ENCODE measurements at places on chromosomes 1 and 21.

DNA sequence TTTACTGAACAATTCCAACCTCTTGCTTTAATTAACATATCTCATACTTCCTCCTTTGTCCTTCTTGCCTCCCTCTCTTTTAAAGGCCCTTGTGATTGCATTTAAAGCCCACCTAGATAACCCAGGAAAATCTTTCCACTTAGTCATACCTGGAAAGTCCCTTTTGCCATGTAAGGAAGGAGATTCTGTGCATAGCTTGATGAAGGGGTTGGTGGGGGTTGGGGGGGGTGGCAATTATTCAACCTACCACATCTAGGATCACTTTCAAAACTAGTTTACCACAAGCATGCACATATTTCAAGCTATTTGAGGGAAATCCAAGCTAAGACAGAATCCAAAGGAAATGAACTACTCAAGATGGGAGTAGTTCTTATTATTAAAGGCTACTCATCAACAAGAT, 249.1 kb upstream of the PTBP2 start:
- no peak for DNase-seq

GRCh38 chr1:206048582-206048981, 4.4 kb upstream of the RHEX start:
- DNase-seq, result no peak

- no peak for DNase-seq
Observed at GRCh38 chr1:157399984-157400382, 152.3 kb downstream of the FCRL5 start.

GRCh38 chr1:206734499-206735142, 36.0 kb upstream of the IL19 start:
- peak; percentile 59 for DNase-seq

GRCh38 chr1:154614901-154615300, 6.9 kb upstream of the ADAR start:
- no peak for DNase-seq

- DNase-seq, result no peak
Observed at GRCh38 chr1:209879539-209879938, 51.8 kb downstream of the UTP25 start.
